ENCODE measurements at places on chromosomes 5 and 9. TPM values are rescaled to one million over a fixed set of nuclear protein-coding genes. Genes with fewer than 3 reads are reported as not detected.

PDE8B gene
- total RNA-seq = 40.2 TPM

ABCA1 gene
- 8.3 TPM for total RNA-seq

SLC36A3 gene
- not detected for total RNA-seq

CDC20B gene
- total RNA-seq = not detected

B4GALT7 gene
- 20.4 TPM for total RNA-seq

GNA14 gene
- total RNA-seq = 4.2 TPM

GRCh38 chr5:10233505-10233904 lies 16.2 kb downstream of the ATPSCKMT start:
- no peak for DNase-seq

GRCh38 chr5:156914371-156914737 lies 48.7 kb downstream of the TIMD4 start:
- no peak for DNase-seq

DNA sequence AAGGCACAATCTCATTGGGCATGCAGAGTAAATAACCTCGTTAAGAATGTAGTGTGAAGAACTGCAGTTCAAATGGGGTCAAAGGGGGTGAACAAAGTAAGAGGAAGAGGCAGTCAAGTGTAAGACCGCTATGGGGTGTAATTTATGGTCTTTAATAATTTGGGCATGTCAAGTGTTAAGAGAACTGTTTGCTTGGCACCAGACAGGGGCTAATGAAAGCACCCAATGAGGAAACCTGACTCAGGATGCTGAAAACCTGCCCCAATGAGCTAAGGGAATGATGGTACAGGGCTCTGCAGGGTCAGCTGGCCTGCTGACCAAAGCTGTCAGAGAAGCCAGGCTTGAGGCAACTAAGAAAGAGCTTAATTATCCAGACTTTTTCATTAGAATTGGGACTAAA lies 368.1 kb downstream of the DTWD2 start:
- DNase-seq = no peak
